ENCODE measurements at places on chromosomes 5 and 9.
A peak's percentile ranks its signal among the peaks of the same experiment; 100 is the strongest.

DNA sequence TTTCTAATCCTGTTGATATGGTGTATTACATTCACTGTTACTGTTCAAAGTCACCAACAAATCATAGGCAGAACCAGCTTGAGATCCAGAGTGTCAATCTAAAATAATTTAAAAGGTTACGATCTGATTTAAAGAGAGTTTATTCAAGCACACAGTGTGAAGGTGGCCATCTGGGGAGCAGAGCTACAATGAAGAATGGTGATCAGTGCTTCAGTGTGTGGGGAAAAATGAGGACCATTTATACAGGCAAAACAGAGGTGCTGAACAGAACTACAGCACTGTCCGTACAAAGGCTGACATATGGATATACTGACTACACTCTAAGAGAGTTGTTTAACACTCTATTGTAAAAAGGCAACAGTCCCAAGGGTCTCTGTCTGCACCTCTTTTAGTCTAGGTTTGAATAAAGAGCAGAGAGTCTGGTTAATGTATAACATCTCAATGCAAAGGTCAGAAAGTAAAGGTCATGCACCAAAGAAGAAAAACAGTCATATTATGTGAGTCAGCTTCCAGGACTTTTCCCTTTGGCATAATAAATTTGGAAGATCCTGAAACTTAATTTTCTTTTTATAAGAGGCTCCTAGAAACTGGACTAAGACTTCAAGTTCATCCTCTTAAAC is 29.7 kb upstream of the TDRD7 start:
- no peak for DNase-seq

DNA sequence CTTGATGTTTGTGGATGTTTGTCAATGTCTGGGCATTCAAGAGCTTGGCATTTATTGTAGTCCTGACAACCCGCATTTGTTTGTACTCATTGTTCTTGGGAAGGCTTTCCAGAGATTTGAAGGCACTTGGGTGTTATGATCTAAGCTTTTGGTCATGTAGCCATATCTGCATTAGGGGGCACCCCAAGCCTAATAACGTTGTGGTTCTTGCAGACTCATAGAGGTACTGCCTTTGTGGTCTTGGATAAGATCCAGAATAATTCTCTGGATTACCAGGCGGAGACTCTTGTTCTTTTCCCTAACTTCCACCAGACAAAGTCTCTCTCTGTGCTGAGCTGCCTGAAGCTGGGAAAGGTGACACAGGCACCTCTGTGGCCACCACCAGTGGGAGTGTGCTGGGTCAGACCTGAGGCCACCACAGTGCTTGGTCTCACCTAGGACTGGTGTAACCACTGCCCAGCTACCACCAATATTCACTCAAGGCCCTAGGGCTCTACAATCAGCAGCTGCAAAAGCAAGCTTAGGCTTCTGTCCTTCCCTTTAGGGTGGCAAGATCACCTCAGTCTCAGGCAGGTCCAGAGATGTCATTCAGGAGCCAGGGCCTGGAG is 144.4 kb upstream of the TAS2R1 start:
- no peak for DNase-seq

GRCh38 chr9:79604921-79605562 is 33.3 kb downstream of the TLE4 start:
- DNase-seq: no peak

DNA sequence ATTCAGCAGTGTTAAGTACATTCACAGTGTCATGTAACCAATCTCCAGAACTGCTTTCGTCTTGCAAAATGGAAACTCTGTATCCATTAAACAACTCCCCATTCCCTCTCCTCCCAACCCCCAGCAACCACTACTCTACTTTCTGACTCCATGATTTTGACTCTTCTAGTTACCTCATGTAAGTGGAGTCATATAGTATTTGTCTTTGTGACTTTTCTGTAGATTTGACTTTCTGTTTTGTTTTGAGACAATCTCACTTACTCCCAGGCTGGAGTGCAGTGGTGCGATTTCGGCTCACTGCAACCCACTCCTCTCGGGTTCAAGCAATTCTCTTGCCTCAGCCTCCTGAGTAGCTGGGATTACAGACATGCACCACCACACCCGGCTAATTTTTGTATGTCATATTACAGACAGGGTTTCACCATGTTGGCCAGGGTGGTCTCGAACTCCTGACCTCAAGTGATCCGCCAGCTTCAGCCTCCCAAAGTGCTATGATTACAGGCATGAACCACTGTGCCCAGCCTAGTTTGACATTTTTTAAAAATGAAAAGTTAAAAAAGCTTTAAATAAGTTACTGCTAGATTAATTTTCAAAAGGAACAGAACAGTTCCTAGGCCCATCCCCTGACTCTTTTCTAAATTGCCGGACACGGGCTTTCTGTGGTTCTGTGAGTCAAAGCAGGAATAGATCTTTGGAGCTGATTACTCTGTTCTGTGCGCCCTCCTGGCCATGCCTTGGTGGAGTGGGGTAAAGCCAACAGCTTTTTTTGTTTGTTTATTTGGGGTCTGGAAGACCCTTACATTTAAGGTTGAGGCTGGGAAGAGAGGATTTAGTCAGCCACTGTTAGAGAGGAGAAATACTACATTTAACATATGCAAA is 59.3 kb downstream of the RALGPS1 start:
- DNase-seq: no peak

DNA sequence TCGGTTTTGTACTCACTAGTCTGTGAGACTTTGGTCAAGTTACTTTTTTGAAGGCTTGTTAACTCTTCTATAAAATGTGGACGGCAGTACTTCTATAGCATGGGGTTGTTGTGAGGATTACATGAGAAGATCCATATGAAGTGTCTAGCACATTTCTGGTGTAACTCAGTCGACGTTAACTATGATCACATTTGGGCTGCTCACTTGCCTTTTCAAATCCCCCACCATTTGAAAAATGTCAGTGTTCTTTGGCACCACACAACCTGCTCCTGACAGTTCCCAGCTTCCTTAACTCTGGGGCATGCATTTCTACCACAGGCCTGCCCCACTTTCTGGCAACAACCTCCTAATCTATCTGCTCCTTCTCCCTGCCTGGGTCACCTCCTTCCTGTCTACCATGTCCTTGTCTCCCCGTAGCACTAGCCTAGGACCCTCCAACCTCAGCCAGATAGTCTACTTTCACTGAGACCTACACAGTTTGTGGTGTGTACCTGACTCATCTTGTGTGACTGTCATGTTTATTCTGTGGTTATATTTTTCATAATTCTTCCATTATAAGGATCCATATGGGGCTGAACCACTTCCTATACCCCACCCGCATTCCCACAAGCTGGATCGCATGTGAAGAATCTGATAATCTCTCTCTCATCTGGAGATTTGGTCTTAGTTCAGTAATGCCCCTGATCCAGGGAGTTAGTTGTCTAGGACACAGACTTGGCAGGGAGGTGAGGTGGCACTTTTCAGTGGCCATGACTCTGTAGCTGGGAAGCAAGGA is 30.2 kb upstream of the BASP1 start:
- DNase-seq: no peak

DNA sequence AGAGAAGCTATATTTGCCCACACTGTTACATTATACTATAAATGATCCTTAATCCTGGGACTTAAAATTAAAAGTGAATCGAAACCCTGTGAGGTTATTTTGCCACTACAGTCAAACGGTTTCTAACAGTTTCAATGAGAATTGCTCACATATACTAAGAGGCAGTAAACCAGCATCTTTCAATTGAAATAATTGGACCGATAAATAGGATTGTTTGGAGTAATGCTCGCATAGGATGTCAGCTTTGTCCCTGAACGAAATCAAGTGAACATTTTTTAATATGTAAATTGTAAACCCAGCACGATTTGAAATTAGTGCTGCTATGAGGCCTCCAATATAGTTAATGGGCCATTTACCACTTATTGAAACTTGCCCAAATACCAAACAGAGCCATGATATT is 60.5 kb downstream of the ELAVL2 start:
- no peak for DNase-seq

- no peak for DNase-seq
Observed at GRCh38 chr9:132182314-132183091, 20.6 kb downstream of the NTNG2 start.

DNA sequence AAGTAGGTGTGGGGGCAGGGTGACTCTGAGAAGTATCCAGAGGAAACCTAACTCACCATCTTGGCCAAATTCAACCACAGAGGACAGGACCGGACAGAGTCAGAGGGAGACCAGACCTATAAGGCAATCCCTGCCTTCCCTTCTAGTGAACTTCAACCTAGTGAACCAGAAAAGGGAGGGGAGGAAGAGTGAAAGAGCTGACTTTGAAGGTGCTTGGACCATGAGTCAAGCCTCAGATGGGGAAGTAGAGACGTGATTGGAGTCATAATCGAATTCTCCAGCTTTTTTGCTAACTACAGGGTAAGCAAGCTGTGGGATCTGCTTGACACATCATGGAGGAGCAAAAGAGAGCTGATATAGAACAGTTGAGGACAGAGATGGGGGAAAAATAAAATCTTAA is 18.8 kb upstream of the KIF2A start:
- no peak for DNase-seq

GRCh38 chr9:135240222-135240621 is 152.8 kb downstream of the OLFM1 start:
- no peak for DNase-seq

GRCh38 chr5:157150995-157151394 is 8.3 kb upstream of the MED7 start:
- DNase-seq: no peak

- peak; percentile 61 for DNase-seq
Observed at GRCh38 chr9:14992081-14992480, 81.9 kb upstream of the FREM1 start.

DNA sequence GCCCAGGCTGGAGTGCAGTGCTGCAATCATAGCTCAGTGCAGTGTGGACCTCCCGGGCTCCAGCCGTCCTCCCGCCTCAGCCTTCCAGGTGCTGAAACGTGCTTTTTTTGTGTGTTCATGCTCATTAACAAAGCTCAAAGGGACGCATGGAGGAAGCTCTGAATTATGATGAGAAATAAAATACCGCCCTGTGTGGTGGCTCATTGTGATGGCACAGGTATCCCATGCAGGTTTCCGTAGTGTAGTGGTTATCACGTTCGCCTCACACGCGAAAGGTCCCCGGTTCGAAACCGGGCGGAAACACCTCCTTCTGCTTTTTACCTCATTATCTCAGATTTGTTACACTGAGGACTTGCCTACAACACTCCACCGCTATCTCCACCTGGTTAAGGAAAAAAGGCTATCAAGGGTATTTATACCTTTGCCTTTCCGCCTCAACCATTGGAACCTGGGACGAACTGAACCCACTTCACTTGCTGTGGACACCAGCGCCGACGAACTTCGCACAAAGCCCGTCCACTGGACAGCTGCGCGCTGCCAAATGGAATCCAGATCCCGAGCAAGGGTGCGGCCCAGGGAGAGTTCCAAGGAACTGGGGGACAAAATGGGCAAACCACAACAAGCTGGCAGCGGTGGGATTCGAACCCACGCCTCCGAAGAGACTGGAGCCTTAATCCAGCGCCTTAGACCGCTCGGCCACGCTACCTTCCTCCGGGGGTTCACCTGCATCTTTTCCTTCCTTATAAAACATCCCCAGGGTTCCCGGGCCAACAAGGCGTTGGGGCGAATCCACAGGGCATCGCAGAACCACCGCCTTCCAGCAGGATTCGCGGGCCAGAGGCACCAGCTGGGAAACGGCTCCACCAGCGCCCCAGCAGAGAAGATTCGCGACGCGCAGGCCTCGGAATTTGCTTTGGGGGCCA is 26.3 kb downstream of the OR2V2 start:
- no peak for DNase-seq

DNA sequence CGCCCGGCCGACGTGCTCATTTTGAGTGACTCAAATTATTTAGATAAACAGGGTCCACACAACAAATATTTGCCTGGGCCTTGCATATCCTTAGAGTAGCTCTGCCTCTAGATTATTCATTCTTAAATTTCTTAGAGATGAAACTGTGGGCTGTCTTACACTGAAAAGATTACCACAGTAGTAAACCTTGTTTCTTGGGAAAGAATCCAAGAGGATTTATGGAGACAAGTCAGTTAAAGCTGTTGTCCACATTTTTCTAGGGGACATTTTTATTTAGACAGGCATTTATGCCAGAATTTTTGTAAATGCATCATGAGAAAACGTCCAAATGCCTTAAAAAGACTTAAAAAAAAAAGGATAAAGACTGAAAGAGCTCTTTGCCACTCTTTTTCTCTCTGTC is 32.6 kb upstream of the RANBP3L start:
- no peak for DNase-seq

DNA sequence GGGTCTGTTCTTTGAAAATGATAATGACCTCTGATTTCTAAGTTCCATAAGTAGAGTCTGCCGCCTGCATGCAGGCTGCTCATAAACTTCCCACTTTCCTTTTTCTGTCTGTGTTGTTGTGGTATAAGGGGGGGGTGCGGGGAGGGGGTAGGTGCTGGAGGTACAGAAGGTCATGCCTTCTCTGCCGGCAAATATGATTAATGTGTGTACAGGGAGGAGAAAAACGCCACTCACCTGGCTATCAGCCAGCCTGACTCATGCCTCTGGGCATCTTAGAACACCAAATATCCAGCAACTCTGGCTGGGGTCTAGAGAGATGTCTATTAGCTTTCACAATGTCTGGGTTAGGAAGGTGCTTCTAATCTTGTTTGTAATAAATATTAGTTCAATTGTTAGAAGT is 128.3 kb downstream of the EFNA5 start:
- DNase-seq: no peak

GRCh38 chr9:108553111-108553635 is 302.6 kb downstream of the ACTL7B start:
- DNase-seq: no peak

- no peak for DNase-seq
Observed at GRCh38 chr5:79759848-79760247, 70.2 kb downstream of the CMYA5 start.

- DNase-seq: peak; percentile 12
Observed at GRCh38 chr5:82106756-82107155, 134.9 kb downstream of the ATG10 start.

GRCh38 chr9:89701221-89701798 is 96.5 kb downstream of the GADD45G start:
- no peak for DNase-seq

GRCh38 chr9:99274495-99274894 is 52.4 kb downstream of the SEC61B start:
- no peak for DNase-seq

DNA sequence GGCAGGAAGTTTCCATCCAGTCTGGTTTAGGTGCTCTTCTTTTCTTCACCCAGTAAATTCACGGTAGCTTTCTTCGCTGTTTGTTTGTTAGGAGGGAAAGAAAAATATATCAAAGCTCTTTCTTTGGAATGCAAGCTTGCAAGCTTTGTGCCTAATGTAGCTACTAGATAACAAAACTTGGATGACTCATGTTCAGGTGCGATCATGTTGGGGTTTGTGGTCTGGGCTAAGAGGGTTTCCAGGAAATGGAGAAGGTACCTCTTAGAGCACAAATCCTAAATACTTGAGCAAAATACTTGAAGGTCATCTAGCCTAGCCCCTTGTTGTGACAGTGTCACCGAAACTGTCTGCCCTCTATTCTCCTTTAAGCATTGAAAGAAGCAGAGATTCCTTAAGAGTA is 17.7 kb downstream of the SRP19 start:
- DNase-seq: no peak

- DNase-seq: no peak
Observed at GRCh38 chr5:81495286-81495685, 101.4 kb upstream of the ACOT12 start.
